ENCODE measurements at places on chromosomes 5 and 9.

DNA sequence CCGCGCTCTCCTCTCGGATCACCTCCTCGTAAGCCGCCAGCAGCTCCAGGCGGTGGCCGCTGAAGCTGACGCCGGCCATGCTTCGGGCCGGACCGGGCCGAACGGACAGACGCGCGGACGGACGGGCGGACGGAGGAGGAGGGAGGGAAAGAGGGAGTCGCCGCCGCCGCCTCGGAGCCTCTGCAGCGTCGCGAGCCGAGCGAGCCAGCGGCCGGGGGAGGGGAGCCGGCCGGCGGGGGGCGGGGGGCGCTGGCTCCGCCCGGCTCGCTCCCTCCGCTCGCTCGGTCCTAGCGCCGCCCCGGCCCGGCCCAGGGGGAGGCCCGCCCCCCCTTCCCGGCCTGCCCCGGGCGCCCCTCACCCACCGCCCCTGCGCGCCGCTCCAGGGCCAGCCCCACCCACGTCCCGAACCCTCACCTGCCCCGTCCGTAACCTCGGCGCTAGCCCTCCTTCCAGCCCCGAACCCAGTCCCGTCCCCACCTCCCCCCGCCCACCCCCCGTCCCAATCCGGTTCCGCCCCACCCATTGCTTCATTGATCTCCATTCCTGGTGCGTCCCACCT, at the start of gene DBN1:
Gene DBN1, minus strand, starts transcription at position 192 of the 559 bp plus-strand sequence. Its CDS starts 113 bp downstream, at position 79.
- DNase-seq, result peak; percentile 74

DNA sequence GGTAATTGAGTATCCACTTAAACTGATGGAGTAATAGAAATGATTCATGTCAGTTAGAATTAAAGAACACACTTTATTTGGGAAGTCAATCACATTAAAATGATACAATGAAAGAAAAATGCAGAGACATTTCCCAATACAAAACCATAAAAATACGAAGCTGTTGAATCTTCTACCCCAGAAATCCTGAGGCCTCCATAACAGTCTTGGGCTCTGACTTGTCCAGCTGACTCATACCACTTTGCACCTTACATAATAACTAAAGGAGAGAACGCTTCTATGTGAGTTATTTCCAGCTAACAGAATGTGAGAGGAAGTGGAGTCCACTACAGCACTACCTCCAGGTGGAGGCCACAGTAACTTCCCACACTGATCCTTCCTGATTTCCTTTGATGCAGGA, 305.0 kb downstream of the MRPS30 start:
- no peak for DNase-seq

DNA sequence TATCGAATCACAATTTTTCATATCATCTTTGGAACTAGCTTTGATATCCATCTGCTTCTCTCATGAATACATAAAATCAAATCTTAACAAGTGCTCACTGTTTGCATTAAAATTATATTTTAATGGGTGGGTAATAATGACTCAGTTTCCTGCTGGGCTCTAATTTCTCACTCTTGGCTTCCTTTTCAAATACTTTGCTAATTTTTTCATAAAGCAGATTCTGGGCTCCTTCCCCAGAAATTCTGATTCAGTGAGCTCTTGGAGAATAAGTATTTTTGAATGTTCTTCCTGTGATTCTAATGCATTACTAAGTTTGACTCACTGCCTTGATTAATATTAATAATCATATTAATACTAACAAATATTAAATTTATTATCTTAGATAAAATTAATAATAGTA, 48.9 kb downstream of the YIPF5 start:
- peak; percentile 24 for DNase-seq

- DNase-seq, result no peak
These were observed 132.4 kb downstream of the CDH10 start for GRCh38 chr5:24512423-24512822.

GRCh38 chr9:97592126-97592525, 41.0 kb downstream of the TSTD2 start:
- no peak for DNase-seq

GRCh38 chr5:83323557-83324180, 147.9 kb upstream of the VCAN start:
- DNase-seq, result no peak

DNA sequence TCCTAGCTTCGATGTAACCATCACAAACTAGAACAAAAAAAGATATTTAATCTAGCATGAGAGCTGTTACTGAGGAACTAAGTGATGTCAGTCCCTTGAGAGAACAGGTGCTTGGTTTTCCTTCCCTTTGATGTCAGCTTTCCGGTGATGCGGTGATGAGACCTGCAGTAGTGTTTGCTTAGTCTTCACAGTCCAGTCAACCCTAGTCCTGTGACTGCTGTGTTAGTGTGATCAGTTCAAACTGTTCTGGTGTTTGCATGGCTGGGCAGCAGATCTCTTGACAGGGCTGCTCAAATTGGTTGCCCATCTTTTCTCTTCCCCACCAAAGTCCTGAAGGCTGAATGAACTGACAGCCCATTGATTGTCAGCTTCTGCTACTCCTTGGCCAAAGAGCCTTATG, 608.6 kb upstream of the DAB2 start:
- no peak for DNase-seq

DNA sequence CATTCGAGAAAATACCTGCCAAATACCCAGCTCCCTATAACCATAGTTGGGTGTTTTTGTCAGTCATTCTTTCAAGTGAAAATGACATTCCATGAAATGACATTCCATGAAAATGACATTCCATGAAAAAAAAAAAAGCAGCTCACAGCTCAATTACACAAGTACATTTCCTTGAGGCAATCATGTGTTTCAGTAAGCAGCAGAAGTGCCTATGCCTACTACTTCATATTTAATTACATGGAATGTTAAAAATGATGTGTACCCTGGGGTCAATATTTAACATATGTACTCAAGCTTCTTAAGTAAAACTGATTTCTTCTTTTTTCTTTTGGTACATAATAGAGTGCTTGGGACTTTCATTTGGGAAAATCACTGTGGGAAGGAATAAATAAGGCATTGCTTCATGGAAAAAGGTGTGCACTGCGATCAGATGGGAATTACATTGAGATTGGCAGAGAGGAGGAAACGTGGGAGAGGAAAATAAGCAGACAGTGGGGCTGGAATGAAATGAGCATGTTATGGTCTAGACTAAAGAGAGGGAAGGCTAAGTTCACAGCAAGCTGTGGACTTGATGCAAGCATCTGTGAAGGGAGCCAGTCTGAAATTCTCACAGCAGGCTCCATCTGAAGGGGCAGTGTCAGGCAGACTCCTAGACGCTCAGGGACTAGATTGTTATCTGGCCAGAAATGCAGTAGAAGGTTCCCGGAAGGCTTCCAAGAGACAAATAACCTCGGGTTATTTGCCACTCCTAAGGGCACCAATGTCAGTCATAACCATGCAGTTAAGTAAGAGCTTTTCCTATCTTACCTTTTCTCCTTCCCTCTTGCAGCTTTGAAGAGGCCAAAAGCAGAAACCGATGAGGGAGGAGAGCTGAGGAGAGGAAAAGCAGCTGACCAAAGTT, 15.2 kb upstream of the SPATA9 start:
- peak; percentile 23 for DNase-seq

DNA sequence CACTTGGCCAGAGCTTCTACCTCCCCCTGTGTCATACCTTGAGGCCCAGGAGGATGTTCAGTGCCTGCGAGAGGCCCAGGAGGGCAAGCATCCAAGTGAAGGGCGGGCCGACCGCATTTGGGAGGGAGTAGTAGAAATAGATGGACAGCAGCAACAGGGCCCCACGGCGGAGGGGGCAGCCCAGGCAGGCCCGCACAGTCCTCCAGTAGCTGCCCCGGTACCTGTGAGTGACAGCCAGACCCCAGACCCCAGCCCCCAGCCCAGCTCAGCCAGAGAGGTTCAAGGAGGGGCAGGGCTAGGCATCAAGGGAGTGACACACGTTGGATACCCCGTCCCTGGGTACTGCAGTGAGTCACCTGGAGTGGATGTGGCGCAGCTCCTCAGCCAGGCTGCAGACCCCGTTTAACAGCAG, 1.4 kb downstream of the STING1 start:
- DNase-seq, result no peak

DNA sequence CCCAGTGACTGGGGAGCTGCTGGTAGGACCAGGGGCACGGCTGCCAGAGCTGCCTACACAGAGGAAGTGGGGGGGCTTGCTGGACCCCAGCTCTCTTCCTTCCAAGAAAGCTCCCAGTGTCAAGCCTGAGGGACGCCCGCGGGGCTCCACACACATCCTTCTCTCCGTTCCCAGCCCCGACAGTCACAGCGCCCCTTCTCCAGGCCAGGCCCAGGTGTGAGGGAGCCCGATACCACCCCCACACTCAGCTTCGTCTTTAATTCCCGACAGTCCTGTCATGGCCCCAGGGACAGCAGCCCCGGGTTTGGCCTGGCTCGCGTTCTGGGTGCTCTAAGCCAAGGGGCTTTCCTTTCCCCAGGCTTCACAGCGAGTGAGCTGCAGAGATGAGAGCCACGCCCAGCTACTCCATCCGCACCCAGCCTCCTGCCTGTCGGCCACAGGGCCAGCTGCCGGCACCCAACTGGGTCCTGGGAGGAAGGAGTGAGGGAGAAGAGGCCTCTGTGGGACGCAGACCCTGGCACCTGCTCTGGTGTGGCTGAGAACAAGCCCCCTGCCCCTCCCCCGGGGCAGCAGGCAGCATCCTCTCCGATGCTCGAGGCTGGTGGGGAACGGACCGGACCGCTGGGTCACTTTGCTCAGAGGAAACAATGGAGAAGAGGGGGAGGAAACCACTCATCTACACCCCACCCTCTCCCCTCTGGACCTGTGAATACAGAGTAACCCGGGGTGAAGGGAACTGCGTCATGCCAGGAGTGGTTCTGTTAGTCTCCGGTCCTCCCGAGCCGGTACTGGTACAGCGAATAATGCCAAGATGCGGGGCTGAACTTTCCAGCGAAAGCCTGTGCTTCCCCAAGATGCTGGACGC, 53.9 kb upstream of the PHYKPL start:
- DNase-seq, result no peak

GRCh38 chr5:36300927-36301540, 668 bp downstream of the RANBP3L start:
- no peak for DNase-seq

GRCh38 chr9:97714435-97714834, 17.3 kb upstream of the XPA start:
- peak; percentile 75 for DNase-seq

- peak; percentile 14 for DNase-seq
These were observed 41.6 kb downstream of the CDK5RAP2 start for GRCh38 chr9:120538339-120538738.

DNA sequence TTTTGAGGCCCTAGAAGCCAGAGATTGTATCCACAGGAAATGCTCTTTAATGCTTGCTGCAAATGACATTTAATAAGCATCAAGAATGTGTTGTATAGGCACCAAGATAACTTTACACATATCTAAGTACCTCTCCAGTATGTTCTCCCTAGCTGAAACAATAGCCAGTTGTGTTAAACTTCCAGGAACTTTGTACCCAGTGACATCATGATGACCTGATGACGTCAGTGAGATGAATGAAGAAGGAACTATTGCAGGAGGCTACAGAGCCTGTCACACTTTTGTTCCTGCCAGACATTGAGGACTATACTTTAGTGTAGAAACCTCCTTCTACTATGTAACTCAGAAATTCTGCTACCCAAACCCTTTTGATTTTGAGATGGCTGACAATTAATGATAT, 129.8 kb downstream of the CD180 start:
- no peak for DNase-seq

GRCh38 chr5:5650242-5650641, 227.8 kb downstream of the ICE1 start:
- no peak for DNase-seq

DNA sequence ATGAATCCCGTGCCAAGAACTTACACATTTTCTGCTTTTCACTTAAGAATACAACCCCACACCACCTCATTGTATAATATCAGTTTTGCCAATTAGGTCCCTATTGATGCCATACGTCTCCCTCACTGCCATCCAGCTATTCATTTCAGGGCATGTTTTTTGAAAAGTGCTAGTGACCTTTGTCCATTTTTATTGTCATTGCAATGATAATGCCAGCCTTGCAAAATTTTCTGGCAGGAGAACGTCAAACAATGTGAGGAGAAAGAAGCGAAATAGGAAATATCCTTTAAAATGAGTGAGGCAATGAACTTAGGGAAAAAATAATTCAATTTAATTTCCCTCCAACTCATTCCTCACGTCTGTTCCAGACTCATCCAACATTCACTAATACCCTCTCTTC, 111.8 kb upstream of the CKMT2 start:
- DNase-seq, result no peak

GRCh38 chr9:127941062-127941960, 3.7 kb upstream of the DPM2 start:
- DNase-seq, result no peak

- DNase-seq, result no peak
These were observed 80.6 kb upstream of the SHB start for GRCh38 chr9:38149647-38150046.

GRCh38 chr9:137216188-137216965, 5.7 kb downstream of the RNF208 start:
- DNase-seq, result no peak

DNA sequence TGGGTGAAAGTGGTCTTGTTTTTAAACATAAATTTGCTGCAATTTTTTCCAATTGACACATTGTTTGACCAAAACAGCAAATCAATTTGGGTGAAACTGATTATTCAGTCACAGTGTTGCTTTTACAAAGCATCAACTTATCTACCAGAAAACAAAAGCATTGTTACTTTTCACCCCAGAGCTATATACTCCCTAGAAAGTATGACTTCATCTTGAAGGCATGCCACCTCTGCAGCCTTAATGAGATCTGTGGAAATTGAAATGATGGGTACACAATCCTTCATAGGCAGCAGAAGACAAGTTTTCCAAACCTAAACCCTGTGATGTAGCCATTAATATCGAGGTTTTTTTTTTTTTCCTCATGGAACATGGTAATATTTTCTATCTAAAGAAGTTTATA, 615.9 kb downstream of the CHSY3 start:
- peak; percentile 39 for DNase-seq

GRCh38 chr9:69168709-69169217, 5.3 kb upstream of the TJP2 start:
- DNase-seq, result peak; percentile 40
